ENCODE measurements at places on chromosomes 1 and 21.

- no peak for DNase-seq
Observed at GRCh38 chr1:114189398-114189797, 35.7 kb upstream of the SYT6 start.

- no peak for DNase-seq
Observed at GRCh38 chr1:12508849-12509248, 109.2 kb downstream of the DHRS3 start.

DNA sequence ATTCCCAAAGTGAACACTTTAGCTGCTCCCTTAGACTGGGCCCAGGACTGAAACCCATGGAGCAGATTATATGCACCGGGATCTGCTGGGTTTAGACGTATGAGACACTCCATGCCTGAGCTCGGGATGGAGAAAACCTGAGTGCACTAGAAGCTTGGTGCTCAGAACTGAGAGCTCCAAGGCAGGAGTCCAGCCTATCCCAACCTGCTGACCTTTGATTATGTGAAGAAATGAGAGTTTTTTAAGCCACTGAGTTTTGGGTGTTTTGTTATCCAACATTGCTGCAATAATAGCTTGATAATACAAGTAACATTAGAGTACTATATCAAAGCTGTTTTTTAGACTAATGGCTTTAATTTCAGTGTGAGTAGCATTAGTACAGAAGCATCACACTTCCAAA, 131.5 kb upstream of the KCNK1 start:
- DNase-seq: no peak

- no peak for DNase-seq
Observed at GRCh38 chr1:23325393-23325792, 18.7 kb downstream of the HNRNPR start.

DNA sequence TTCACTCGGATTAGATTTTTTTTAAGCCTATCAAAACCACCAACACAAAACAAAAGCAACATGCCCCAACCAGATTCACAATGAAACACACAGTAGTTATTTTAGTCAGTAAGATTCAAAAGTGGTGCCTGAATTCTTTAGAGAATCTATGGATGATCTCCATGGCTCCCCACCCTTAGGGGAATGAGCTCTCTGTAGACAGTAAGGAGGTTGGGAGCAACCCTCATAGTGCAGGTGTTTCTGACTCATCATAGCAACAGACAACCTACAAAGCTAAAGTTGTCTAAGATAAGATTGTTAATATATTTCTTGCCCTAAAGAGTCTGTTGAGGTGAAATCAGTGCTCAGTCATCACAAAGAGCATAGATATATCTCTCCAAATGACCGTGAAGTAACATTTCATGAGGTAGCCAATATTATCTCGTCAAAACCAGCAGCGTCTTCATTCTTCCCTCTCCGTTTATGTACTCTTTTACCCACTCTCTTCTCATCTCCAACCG, 78.3 kb downstream of the ADAMTS1 start:
- DNase-seq: no peak

GRCh38 chr1:166882893-166883292, 6.8 kb upstream of the TADA1 start:
- no peak for DNase-seq

DNA sequence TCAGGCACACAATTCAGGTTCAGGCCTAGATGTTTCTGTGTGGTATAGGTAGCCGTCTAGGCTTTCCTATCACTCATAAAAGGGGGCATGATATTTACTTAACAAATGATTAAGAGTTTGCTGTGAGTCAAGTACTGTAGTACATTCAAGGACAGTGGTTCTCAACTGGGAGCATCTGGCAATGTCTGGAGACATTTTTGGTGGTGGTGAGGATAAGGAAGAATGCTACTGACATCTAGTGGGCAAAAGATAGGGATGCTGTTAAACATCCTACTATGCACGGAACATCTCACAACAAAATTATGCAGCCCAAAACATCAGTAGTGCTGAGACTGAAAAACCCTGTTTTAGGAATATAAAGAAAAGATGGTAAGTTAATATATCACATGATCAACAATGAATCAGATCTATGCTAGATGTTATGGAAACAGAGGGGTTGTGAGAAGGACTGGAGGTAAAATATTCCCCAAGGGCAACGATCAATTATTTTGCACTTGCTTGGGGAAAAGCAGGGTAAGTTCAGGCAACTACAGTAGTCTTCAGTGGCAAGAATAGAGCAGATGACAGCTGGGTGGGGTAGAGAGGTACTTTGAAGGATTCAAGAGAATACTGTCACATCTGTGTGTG, 4.9 kb downstream of the DNTTIP2 start:
- DNase-seq: no peak

All from stimulated activated CD4-positive, alpha-beta T cell treated with anti-CD3 and anti-CD28 coated beads, Interleukin-4, amount 100 ng/mL, for 48 hours (primary cell).